ENCODE measurements at places on chromosomes 1 and 21.
A peak's percentile ranks its signal among the peaks of the same experiment; 100 is the strongest.

GRCh38 chr1:230966358-230966873 is 12.2 kb downstream of the TTC13 start:
- no peak for DNase-seq

GRCh38 chr1:62870148-62870547 is 86.2 kb downstream of the ATG4C start:
- DNase-seq: peak; percentile 19

- no peak for DNase-seq
These were observed 825 bp downstream of the TMEM39B start for GRCh38 chr1:32073299-32074229.

- DNase-seq: no peak
These were observed 24.8 kb upstream of the GFI1 start for GRCh38 chr1:92511541-92511940.

- DNase-seq: no peak
These were observed 296.0 kb upstream of the PTBP2 start for GRCh38 chr1:96425382-96426129.

DNA sequence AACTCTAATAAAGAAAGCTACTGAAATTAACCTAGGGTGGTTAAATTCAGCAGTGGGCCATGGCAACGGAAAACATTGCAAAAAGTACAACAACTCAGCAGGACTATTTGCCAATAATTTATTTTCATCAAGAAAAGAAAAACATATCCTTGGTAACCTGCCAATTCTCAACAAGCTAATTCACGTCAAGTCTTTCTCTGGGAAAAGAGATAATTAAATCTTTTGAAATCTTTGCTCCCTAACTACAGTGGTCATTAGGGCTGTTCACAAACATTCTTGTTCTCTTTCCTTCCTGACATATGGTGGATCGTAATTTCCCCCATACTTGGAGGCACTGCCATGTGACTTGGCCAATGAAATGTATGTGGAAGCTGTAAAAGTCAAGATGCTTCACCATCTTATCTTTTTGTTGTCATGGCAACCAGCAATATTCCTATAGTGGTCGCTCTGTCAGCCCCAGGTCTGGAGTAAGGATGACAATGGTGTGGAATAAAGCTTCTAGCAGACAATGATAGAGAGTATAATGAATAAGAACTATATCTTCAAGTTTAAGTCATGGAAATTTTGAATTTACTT is 29.6 kb upstream of the ZNF326 start:
- no peak for DNase-seq

GRCh38 chr1:217270101-217270500 is 360.8 kb downstream of the GPATCH2 start:
- DNase-seq: no peak

- no peak for DNase-seq
These were observed 60.5 kb downstream of the RABGAP1L start for GRCh38 chr1:174219606-174220370.

- DNase-seq: no peak
These were observed 7.4 kb downstream of the CD48 start for GRCh38 chr1:160704250-160704649.

DNA sequence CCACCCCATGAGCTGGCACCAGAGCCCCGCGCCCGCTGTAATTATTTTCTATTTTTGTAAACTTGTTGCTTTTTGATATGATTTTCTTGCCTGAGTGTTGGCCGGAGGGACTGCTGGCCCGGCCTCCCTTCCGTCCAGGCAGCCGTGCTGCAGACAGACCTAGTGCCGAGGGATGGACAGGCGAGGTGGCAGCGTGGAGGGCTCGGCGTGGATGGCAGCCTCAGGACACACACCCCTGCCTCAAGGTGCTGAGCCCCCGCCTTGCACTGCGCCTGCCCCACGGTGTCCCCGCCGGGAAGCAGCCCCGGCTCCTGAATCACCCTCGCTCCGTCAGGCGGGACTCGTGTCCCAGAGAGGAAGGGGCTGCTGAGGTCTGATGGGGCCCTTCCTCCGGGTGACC is 19.1 kb downstream of the RNF223 start:
- no peak for DNase-seq

GRCh38 chr1:210883821-210884220 is 250.1 kb downstream of the KCNH1 start:
- peak; percentile 80 for DNase-seq

- DNase-seq: peak; percentile 27
These were observed 7.1 kb upstream of the NSUN4 start for GRCh38 chr1:46333300-46334029.

- DNase-seq: peak; percentile 35
These were observed 124.9 kb upstream of the TNFSF4 start for GRCh38 chr1:173332026-173332425.

DNA sequence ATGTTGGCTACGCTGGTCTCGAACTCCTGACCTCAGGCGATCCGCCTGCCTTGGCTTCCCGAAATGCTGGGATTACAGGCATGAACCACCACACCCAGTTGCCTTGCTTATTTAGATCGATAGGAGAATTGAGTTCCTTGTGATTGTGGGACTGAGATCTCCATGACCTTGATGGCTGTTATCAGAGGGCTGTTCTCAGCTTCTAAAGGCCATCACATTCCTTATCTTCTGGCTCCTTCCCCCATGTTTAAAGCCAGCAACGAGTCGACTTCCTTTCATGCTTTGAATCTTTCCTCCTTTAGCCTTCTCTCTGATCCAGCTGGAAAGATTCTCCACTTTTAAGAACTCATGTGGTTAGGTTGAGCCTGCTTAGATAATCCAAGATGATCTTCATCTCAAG is 38.0 kb downstream of the CTH start:
- no peak for DNase-seq

GRCh38 chr1:238177960-238178645 is 287.4 kb upstream of the ZP4 start:
- no peak for DNase-seq

DNA sequence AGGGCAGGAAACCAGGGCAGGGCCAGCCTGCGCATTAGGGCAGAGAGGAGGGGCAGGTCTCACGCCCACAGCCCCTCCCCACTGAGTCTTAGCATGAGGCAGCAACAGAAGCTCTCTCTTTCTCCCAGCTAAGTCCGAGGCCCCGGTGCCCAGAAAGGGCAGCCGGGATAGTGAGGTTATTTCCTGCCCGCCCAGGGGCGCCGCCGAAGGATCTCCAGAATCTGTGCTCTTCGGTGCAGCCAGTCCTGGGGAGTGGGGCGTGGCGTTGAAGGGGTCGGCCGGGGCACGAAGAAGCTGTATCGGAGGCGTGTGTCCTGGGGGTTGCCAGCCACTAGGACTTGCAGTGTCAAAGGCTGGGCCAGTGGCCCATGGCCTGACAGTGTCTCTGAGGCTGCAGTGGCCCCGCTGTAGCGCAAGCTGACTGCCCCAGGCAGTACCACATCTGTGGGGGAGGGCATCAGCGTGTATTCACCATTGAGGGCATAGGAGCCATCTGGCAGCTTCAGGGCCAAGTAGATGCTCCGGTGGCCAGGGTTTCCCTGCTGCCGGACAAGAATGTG is 7.8 kb downstream of the ADAMTS4 start:
- no peak for DNase-seq

DNA sequence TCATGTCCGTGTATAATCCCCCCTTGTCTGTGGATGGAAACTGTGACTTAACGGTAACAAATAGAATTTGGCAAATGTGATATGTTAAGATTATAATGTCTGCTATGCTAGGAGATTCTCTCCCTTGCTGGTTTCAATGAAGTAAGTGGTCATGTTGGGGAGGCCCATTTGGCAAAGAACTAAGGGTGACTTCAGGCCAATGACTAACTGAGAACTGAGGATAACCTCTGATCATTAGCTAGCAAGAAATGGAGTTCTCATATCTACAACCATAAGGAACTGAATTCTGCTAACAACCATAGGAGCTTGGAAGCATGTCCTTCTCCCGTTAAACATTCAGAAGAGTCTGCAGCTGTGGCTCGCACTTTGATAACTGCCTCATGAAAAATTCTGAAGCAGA is 2.3 kb downstream of the IFI44L start:
- DNase-seq: no peak

GRCh38 chr1:52239708-52240001 is 97.8 kb downstream of the ZFYVE9 start:
- no peak for DNase-seq

GRCh38 chr1:90580176-90580575 is 136.9 kb downstream of the BARHL2 start:
- DNase-seq: no peak

- no peak for DNase-seq
These were observed 27.6 kb upstream of the PKP1 start for GRCh38 chr1:201255479-201256362.

DNA sequence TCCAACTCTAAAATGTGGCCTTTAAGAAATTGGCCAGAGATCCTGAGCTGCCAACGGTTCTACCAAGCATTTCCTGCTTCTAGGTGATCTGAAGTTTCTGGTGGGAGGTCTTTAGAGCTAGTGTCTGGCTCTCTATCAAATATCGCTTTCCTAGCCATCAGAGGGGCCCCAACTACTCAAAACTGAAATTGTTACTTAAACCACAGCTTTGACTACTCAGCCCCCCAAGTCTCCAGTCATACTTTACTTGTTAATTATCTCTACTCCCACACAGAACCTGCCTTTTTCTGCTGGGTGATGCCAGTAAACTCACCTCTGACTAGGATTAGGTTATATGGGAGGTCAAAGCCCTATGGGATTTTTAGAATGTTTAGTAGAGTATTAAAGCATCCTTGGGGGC is 95.1 kb downstream of the FASLG start:
- DNase-seq: no peak

- DNase-seq: peak; percentile 60
These were observed 3.0 kb downstream of the ZC3H12A start for GRCh38 chr1:37477198-37477931.

DNA sequence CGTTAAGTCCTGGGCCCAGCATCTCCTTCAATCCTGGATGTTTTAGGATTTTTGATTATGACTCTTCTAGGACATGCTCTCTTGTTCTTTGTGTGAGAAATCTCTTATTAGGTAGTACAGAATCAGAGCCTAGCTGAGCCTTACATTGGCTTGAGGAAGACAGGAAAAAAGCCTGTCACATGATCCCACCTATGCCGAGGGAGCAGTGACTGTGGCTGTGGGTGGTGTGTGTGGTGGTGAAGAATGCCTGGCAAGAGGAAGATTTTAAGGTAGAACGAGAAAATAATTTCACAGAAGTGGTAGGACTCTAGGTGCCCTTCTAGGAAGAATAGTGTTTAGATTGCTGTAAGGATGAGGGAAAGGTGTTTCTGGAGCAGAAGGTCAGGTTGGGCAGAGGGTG is 449.5 kb upstream of the PROX1 start:
- DNase-seq: no peak

DNA sequence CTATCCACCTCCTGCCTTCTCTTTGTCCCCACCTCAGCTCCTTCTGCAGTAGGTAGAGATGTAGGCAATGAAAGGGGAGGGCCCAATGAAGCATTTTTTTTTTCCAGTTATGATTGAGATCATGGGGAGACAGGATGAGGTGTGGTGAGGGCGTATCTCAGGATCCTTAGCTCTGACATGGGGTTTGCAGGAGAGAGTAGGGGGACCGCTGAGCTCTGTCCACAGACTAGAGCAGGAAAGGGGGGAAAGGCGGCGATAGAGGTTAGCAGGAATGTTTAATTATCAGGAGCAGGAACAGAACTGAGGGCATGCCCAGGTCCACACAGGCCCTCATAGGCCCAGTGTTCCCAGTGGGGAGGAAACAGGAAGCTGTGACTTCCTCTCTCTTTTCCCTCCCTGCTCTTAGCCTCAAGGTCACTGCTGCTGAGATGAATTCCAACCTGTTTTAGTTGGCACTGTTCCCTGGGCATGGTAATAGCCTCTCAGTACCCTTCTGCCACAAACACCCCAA is 901 bp upstream of the RXFP4 start:
- peak; percentile 80 for DNase-seq

- DNase-seq: no peak
These were observed 31.1 kb upstream of the IGSF5 start for GRCh38 chr21:39713905-39714304.

DNA sequence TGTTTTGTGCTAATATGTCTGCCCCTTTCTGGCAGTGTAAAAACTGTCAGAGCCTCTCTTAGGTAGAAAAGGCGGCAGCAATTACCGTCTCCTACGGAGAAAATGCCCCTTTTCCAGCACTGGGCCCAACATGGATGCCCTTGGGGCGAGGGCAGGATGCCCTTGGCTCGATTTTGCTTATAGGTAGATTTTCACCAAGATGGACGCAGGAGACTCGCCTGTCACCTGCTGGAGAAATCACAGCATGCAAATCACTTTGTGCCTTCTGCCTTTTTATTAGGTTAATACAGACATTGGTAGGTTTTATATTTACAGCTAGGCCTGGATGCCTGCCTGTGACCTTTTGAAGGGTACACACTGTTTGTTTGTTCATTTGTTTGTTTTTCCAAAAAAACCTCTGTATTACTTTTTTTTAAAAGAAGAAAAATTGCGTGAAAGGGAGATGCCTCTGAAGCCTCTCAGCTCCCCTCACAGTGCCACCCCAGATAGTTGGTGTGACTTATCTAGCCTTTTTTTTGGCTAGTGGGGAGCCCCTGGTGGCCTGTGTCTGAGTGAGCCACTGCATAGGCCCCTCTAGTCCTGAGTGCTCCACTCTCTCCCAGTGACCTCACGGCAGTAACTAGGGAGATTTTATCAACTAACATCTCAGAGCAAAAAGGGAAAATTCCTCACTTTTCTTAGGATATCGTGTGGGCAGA is 2.5 kb downstream of the ATP1B1 start:
- DNase-seq: no peak

GRCh38 chr1:90509225-90510048 is 207.7 kb downstream of the BARHL2 start:
- no peak for DNase-seq

GRCh38 chr1:177442584-177442983 is 271.8 kb downstream of the BRINP2 start:
- no peak for DNase-seq

DNA sequence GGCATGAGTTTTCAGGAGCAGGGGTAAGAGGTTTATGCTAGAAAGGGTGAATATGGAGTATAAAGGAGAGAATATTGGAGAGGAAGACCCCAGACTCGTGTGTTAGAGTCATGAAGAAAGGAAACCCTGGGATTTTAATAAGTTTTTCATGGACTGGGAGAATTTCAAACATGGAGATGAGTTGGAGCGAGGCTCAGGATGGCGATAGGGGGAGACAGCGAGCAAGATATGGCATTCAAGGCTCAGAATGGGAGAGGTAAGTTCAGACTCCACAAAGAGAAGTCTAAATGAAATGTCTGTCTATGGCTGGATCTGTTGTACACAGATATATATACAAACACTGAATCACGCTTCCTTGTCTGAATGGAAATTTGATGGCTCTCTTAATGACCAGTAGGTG is 92.5 kb downstream of the LRRC40 start:
- no peak for DNase-seq

DNA sequence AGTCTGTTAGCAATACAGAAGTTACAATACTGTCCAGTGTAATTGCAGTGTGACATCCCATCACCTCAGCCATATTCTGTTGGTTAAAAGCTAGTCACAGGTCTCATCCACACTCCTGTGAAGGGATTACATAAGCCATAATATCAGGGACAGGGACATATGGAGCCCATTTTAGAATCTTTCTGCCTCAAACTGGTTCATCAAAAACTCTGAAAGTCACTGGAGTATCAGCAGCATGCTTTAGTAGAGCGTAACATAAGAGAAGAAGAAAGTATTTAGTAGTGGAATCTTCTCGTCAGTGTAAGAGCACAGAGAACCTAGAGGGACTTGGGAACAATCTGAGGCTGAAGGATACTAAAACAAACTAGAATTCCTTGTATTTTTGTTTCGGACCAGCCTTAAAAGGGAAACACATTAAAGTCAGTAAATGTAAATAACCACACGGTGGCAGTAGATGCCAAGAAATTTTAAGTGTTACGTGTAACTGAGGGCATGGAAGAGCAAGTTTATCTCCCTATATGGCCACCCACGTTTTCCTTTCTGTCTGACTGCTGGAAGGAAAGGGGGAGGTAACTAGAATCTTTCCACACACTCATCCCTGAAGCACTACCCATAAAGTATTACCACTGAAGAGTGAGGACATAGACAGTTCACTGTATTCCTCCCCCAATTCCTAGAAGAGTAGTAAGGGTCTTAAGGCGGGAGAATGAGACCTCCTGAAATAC is 41.6 kb upstream of the AGL start:
- DNase-seq: peak; percentile 97
